ENCODE measurements at places on chromosomes 2 and 18. TPM values are rescaled to one million over a fixed set of nuclear protein-coding genes. Genes with fewer than 3 reads are reported as not detected.

HOXD8 gene
- not detected for total RNA-seq

GTF2A1L gene
- total RNA-seq: not detected

CRYGD gene
- 1.9 TPM for total RNA-seq

TSPYL6 gene
- total RNA-seq: 0.64 TPM

CCDC74B gene
- total RNA-seq: 12.5 TPM

NYAP2 gene
- total RNA-seq: 7.2 TPM

TSGA10 gene
- 26.7 TPM for total RNA-seq

CSRNP3 gene
- 108 TPM for total RNA-seq

GALNT14 gene
- total RNA-seq: 13.2 TPM

UGT1A10 gene
- not detected for total RNA-seq

ZSWIM2 gene
- total RNA-seq: not detected

CDH19 gene
- 6.4 TPM for total RNA-seq

HOXD11 gene
- not detected for total RNA-seq

RAD51AP2 gene
- 0.75 TPM for total RNA-seq

SERPINB13 gene
- not detected for total RNA-seq

LCT gene
- total RNA-seq: 0.10 TPM

MFSD6 gene
- total RNA-seq: 139 TPM

TMEM247 gene
- total RNA-seq: not detected

GIGYF2 gene
- 111 TPM for total RNA-seq

CPS1 gene
- 11.4 TPM for total RNA-seq

FOSL2 gene
- 52.8 TPM for total RNA-seq

GPR155 gene
- 52.6 TPM for total RNA-seq

SPEG gene
- total RNA-seq: 83.8 TPM

NT5C1B gene
- not detected for total RNA-seq

MYO3B gene
- 0.21 TPM for total RNA-seq

Measured in dorsolateral prefrontal cortex (tissue), 122 donors.